ENCODE measurements at places on chromosomes 11 and 22. TPM values are rescaled to one million over a fixed set of nuclear protein-coding genes. Genes with fewer than 3 reads are reported as not detected.

HORMAD2 gene
- total RNA-seq = under 0.01 TPM

ANKK1 gene
- total RNA-seq = under 0.01 TPM

WNT11 gene
- total RNA-seq = 1.1 TPM

SYT12 gene
- 0.55 TPM for total RNA-seq

APOC3 gene
- not detected for total RNA-seq

TIMM10 gene
- total RNA-seq = 43.0 TPM

TECTA gene
- total RNA-seq = 0.28 TPM

MMP27 gene
- not detected for total RNA-seq

C11orf42 gene
- total RNA-seq = not detected

UBQLN3 gene
- total RNA-seq = under 0.01 TPM

MAP6 gene
- total RNA-seq = 1.4 TPM

RAG2 gene
- total RNA-seq = not detected

CARNS1 gene
- 0.09 TPM for total RNA-seq

PDE3B gene
- 3.1 TPM for total RNA-seq

CRYAB gene
- 12.7 TPM for total RNA-seq

SYCE3 gene
- total RNA-seq = 0.37 TPM

ART1 gene
- not detected for total RNA-seq

MMP12 gene
- 0.28 TPM for total RNA-seq

HOATZ gene
- total RNA-seq = not detected

FAM118B gene
- 14.4 TPM for total RNA-seq

CPT1B gene
- 1.00 TPM for total RNA-seq

MS4A12 gene
- not detected for total RNA-seq

HTR3A gene
- total RNA-seq = not detected

SYTL2 gene
- total RNA-seq = 29.2 TPM

KCNK4 gene
- total RNA-seq = not detected

ABTB2 gene
- total RNA-seq = 3.1 TPM

FAM111B gene
- 1.00 TPM for total RNA-seq

TTC36 gene
- total RNA-seq = 0.46 TPM

OR4C13 gene
- total RNA-seq = not detected

GGTLC3 gene
- total RNA-seq = not detected

OR6T1 gene
- not detected for total RNA-seq

HTR3B gene
- total RNA-seq = not detected

TSSK2 gene
- total RNA-seq = not detected

SYVN1 gene
- total RNA-seq = 16.8 TPM

CASP5 gene
- total RNA-seq = 0.14 TPM

DEFB131B gene
- not detected for total RNA-seq

OR8G1 gene
- not detected for total RNA-seq

SWAP70 gene
- 25.2 TPM for total RNA-seq

SEC14L6 gene
- 0.18 TPM for total RNA-seq

MMP8 gene
- total RNA-seq = under 0.01 TPM

SLC37A4 gene
- total RNA-seq = 7.3 TPM

GAL gene
- not detected for total RNA-seq

NPAS4 gene
- total RNA-seq = not detected

OR5J2 gene
- total RNA-seq = not detected

RAG1 gene
- 0.18 TPM for total RNA-seq

QSER1 gene
- 11.4 TPM for total RNA-seq

GPHA2 gene
- total RNA-seq = not detected

IL18 gene
- 5.8 TPM for total RNA-seq

PANX3 gene
- total RNA-seq = not detected

RNF26 gene
- 2.8 TPM for total RNA-seq

MYOD1 gene
- not detected for total RNA-seq

YPEL4 gene
- total RNA-seq = 1.4 TPM

PGA5 gene
- total RNA-seq = not detected

PACS1 gene
- 17.9 TPM for total RNA-seq

YPEL1 gene
- 1.1 TPM for total RNA-seq

FUT4 gene
- total RNA-seq = 3.3 TPM

TRIM51 gene
- total RNA-seq = not detected

CD3D gene
- not detected for total RNA-seq
